ENCODE measurements at places on chromosomes 13 and 19. TPM values are rescaled to one million over a fixed set of nuclear protein-coding genes. Genes with fewer than 3 reads are reported as not detected.
A peak's percentile ranks its signal among the peaks of the same experiment; 100 is the strongest.

GIPR gene
- 0.72 TPM for total RNA-seq

RNF225 gene
- 0.72 TPM for total RNA-seq

FFAR2 gene
- total RNA-seq, result 0.72 TPM

CEACAM8 gene
- total RNA-seq, result 0.96 TPM

EPS8L1 gene
- total RNA-seq, result 5.8 TPM

ADM5 gene
- 1.9 TPM for total RNA-seq

CBLC gene
- total RNA-seq, result 4.1 TPM

SGCG gene
- 3.1 TPM for total RNA-seq

DNA sequence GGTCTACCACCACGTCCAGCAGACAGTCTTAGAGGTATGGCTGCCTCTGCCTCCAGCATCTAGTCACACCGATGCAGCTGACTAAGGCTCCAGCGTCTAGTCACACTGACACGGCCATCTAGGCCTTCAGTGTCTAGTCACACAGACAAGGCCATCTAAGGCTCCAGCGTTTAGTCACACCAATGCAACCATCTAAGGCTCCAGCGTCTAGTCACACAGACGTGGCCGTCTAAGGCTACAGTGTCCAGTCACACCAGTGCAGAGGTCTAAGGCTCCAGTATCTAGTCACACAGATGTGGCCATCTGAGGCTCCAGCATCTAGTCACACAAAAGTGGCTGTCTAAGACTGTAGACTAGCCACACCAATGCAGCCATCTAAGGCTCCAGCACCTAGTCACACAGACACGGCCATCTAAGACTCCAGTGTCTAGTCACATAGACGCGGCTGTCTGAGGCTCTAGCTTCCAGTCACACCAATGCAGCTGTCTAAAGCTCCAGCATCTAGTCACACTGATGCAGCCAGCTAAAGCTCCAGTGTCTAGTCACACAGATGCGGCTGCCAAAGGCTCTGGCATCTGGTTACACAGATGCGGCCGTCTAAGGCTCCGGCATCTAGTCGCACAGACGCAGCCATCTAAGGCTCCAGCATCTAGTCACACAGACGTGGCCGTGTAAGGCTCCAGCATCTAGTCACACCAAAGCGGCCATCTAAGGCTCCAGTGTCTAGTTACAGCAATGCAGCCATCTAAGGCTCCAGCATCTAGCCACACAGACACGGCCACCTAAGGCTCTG lies 55.1 kb downstream of the KLF2 start:
- no peak for DNase-seq

GRCh38 chr19:33311326-33311682 lies 9.0 kb upstream of the CEBPA start:
- no peak for DNase-seq

DNA sequence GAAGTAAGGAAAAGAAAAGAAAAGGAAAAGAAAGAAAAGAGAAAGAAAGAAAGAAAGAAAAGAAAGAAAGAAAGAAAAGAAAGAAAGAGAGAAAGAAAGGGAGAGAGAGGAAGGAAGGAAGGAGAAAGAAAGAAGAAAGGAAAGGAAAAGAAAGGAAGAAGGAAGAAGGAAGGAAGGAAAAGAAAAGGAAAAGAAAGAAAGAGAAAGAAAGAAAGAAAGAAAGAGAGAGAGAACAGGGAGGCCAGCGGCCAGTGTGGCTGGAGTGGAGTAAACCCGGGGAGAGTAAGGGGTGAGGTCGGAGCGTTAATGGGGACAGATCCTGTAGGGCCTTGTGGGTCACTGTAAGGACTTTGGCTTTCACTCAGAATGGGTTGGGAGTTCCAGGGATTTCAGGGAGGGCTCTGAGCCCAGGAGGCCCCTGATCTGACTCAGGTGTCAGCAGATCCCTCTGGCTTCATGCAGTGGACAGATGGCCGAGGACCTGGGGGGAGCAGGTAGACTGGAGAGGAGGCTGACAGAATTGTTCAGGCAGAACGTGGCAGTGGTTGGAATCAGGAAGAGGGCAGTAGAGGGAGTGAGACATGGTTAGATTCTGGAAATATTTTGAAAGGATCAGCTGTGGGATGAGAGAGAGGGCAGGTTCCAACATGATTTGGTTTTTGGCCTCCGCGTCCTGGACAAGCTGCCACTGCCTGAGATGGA lies 19.8 kb upstream of the FXYD3 start:
- DNase-seq, result peak; percentile 45

GRCh38 chr13:76331943-76332712 lies 554.1 kb downstream of the KCTD12 start:
- peak; percentile 70 for DNase-seq

DNA sequence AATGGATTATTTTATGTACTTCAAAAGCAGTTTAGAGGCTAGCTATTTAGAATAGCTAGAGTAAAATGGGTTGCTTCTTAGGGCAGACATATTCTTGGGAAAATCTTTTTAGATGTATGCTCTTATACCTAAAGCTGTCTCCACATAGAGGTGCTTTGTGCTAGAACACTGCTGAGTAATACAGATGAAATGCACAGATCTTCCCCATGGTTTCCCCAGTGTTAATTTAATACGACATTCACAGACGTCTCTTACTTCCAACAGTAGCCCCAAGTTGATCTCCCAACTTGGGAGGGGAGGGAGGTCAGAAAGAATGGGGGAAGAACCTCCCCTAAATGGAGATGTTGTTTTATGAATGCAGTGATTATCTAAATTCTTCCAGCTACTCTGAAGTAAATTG lies 16.9 kb downstream of the NALCN start:
- DNase-seq, result no peak

DNA sequence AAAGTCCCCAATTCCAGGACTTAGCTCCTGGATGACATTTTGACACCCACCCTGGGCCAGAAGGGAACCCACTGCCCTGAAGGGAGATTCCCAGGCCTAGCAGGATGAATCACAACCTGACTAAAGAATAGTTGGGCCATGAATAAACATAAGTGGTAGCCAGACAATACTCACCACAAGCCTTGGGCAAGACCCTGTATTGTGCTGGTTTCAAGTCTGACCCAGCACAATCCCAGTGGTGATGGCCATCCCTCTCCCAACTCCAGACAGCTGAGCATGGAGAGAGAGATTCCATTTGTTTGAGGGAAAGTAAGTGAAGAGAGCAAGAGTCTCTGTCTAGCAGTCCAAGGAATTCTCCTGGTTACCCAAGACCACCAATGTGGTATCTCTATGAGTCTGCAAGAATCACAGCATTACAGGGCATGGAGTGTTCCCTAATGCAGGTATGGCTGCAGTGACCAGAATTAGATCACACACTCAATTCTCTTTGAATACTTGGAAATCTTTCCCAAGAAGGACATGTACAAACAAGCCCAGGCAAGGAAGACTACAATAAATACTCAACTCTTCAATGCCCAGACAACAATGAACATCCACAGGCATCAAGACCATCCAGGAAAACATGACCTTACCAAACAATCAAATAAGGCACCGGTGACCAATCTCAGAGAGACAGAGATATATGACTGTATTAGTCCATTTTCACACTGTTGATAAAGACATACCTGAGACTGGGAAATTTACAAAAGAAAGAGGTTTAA lies 158.0 kb downstream of the VWA8 start:
- DNase-seq, result no peak

- DNase-seq, result no peak
These were observed 3.3 kb downstream of the AKT1S1 start for GRCh38 chr19:49873834-49874233.

GRCh38 chr13:104408733-104409132 lies 1342.5 kb upstream of the SLC10A2 start:
- no peak for DNase-seq

DNA sequence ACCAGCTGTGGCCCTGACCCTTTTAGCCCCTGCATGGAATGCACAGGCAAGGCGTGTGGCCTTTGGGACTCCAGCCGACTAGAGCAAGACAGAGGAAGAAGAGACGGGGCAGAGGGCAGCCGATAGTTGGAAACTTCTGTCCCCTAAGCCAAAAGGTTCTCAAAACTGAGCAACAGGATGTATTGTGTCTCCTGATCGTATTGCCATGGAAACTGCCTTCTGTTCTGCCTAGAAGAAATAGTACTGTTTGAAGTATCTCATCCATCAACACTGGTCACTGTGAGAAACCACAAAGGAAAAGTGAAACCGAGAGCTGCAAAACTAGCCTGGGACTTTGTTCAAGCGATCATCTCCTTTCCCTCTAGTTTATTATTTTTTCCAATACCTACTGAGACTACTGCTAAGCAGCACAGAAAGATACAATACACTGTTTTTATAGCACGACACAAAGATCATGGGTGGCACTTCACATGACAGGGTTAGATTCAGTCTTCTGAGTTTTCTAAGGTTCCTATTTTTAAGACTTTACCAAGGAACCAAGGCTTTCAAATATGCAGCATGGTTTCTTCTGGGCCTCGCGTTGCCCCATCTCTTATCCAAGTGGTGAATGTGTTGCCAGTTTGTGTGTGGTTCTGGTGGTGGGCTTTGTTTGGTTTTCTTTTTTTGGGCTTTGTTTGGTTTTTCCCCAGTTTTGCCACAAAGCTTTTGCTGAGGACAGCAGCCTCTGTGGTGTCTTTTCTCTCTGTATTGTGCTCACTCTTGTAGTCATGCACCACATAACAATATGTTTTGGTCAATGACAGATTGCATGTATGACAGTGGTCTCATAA lies 49.3 kb upstream of the GPR183 start:
- DNase-seq, result peak; percentile 54

- no peak for DNase-seq
These were observed 26.6 kb downstream of the COL4A1 start for GRCh38 chr13:110280231-110280813.

- DNase-seq, result no peak
These were observed 1.8 kb downstream of the MBD3 start for GRCh38 chr19:1590641-1591397.

GRCh38 chr13:30681843-30682242 lies 53.5 kb upstream of the ALOX5AP start:
- DNase-seq, result peak; percentile 70

DNA sequence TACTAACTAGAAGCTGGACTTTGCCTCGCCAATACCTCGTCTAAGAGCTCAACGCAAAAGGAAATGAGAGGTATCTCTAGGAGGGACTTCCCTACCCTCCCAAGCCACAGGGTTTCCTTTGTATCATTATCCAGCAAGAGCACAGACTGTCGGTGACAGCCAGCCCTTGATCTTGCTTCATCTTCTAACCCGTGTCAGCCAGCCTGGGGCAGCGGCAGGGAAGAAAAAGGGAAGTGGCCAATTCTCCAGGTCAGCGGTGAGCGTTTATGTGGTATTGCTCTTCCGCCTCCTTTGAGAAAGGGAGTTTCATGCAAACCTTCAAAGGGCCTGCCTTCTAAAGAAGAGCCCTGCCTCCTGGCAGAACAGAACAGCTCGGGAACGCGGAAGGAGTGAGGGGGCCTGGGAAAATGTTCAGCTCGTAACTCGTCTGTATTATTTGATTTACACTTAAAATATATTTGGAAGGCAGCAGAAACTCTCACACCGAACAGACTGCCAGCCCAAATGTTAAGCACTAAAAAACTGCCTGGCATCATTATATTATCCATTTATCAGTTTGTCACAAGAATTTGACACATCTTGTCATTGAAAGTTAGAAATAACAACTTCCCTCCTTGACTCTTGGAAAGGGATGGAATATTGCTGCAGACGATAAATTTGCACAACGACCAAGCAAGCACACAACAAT lies 41.8 kb downstream of the EFNB2 start:
- peak; percentile 49 for DNase-seq

- DNase-seq, result no peak
These were observed 566.3 kb downstream of the LIG4 start for GRCh38 chr13:107649079-107649478.

DNA sequence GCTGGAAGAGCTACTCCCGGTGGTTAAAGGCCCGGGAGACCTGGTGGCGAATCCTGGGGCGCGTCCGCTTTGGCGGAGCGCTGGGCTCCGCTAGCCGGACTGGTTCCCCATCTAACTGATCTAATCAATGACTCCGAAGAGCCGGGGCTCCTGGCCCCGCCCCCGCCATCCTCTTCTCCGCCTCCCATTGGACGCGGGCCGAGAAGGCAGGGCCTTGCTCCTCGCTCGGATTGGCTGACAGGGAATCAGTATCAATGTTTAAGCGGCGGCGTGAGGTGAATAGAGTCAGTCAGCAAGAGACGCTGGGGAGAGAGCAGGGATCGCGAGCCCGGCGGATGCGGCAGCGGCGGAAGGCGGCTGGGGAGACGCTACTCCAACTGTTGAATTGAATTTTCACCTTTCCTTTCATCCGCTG lies 1.7 kb upstream of the PCDH17 start:
- DNase-seq, result peak; percentile 96

GRCh38 chr19:10742476-10742875 lies 24.6 kb downstream of the DNM2 start:
- DNase-seq, result no peak

- peak; percentile 28 for DNase-seq
These were observed 109.2 kb downstream of the ESD start for GRCh38 chr13:46687810-46688209.

GRCh38 chr19:13127051-13127450 lies 9.0 kb downstream of the NACC1 start:
- peak; percentile 93 for DNase-seq

GRCh38 chr13:113119822-113120189 lies 2.8 kb upstream of the F10 start:
- no peak for DNase-seq

GRCh38 chr19:44232867-44233266 lies 20.5 kb downstream of the ZNF227 start:
- no peak for DNase-seq

DNA sequence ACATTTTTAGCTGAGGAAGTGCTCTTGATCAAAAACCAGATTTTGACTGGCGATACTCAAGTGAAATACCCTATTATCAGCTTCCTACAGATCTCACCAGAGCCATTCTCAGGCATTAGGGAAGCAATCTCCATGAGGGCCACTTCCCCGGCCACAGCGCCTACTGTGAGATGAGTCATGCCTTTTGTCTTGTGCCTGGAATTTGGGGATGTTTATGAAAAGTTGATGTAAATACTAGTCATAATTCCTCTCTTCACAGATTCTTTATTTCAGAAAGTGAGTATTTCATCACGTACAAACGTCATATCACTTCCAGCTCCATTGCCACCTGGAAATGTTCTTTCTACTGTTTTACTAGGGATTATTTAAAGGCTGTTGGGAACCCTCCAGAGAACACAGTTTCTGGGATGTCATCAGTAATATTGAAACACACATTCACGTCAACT lies 25.3 kb upstream of the SLC46A3 start:
- no peak for DNase-seq

DNA sequence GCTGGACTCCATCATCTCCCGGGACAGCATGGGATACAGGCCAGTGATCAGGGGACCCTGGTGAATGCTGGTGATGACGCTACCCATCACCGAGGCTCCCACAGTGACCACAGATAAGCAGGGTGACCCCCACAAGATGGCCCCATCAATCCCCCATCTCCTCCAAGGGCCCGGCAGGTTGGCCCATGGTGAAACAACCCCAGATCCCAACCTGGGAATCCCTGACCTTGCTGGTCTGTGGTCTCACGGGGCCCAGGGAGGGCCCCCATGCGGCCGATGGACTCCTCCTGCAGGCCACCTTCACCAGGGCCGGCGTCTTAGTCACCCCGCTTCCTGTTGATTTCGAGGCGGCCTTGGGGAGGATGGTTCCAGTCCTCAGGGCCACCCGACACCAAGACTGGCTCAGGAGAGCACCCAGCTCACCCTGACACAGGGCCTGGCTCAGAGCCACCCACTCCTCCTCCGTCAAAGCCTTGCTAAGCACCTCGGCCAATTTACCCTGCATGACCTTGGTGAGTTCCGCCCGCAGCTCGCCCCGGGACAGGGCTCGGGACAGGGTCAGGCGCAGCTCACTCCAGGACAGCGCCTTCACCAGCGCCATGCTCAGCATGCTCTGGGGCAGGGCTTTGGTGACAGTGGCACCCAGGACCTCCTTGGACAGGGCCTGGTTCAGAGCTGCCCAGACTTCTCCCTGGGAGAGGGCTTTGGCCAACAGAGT lies 10.0 kb downstream of the IQCN start:
- DNase-seq, result no peak

GRCh38 chr13:67520886-67521285 lies 290.8 kb upstream of the PCDH9 start:
- DNase-seq, result no peak
